ENCODE measurements at places on chromosomes 16 and 17.

- DNase-seq: no peak
Measured at GRCh38 chr16:70754851-70755600, 45.9 kb downstream of the VAC14 start.

- no peak for DNase-seq
Measured at GRCh38 chr16:13756411-13757140, 163.4 kb upstream of the ERCC4 start.

GRCh38 chr17:77959126-77959925 is 823 bp downstream of the TNRC6C start:
- no peak for DNase-seq

DNA sequence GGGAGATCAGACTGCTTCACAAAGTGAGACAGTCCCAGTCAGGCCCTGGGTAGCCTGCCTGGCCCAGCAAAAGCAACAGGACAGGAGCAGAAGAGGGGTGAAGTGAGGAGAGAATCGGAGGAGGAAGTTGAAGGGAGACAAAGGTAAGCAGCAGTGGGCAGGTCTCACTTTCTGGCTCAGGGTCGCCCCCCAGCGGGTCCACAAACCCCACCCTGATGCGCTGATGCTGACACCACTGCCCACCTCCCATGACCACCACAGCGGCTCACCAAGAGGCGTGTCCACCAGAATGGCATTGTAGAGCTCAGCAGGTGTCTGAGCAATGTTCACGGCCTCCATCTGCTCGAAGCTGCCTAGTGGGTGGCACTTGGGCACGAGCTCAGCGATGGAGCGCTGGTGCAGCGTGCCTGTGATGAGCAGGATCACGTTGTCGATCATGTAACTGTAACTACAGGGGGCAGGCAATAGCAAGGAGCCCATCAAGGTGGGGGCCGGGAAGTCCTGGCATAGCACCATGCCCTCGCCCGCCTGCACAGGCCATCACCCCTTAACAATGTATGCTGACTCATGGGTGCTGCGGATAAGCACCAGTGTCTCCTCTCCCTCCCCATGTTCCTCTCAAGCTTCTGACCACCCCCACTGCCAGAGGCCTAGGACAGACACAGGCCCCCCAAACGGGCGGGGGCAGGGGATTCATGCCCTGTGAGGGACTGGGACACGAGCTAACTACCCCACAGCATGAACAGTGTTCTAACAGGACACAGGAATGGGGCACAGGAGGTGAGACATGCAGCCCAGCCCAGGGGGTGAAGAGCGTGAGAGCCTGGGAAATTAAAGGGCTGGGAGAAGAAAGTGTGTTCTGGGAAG is 13.6 kb downstream of the HSD11B2 start:
- DNase-seq: no peak

- no peak for DNase-seq
Measured at GRCh38 chr17:36602030-36602748, 806 bp downstream of the MRM1 start.

All from fibroblast of skin of scalp (primary cell).